ENCODE measurements at places on chromosomes 6 and 20.

- DNase-seq, result peak; percentile 6
These were observed at the start of gene KCNB1 for GRCh38 chr20:49482621-49483017. KCNB1 (minus strand) TSS chr20:49482668; CDS start chr20:49482480, 188 bp downstream.

GRCh38 chr6:41965429-41966213 lies 24.0 kb upstream of the CCND3 start:
- DNase-seq, result no peak

GRCh38 chr20:43939762-43940121 lies 25.1 kb downstream of the TOX2 start:
- DNase-seq, result no peak

DNA sequence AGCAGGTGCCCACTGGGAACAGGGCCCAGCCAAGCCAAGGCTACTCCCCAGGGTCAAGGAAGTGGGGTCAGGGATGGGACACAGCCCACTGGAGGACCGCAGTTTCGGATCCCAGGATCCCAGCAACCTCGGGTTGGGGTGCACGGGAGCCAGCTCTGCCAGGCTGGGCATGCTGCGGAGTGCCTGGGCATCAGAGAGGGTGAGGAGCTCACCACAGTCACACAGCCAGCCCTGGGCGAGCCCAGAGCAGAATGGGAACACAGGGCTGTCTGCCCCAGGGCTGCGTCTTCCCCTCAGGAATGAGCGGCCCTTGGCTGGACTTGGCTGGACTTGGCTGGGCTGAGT lies 74.3 kb upstream of the SLCO4A1 start:
- no peak for DNase-seq

DNA sequence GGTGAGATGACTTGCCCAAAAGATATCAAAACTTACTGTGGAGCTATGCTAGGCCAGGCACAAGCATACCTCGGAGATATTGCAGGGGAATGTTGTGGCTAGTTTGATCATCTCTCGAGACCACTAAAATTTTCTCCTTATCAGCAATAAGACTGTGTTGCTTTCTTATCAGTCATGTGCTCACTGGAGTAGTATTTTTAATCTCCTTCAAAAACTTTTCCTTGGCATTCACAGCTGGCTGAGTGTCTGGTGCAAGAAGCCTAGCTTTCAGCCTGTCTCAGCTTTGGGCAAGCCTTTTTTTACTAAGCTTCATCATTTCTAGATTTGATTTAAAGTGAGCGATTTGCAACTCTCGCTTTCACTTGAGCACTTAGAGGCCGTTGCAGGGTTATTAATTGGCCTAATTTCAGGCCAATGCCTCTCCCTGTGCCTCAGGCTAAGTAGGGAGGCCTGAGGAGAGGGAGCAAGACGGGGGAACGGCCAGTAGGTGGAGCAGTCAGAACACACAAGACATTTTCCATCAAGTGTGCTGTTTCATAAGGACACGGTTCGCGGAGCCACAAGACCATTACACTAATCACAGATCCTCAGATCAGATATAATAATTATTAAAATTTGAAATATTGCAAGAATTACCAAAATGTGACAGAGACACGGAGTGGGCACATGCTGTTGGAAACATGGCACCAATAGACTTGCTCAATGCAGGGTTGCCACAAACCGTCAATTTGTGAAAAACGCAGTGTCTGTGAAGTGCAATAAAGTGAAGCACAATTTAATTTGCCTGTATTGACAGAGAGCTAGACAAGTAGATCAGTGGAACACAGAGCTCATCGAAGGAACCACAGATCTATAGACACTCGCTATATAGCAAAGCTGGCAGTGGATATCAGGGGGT lies 106.8 kb upstream of the SIRPG start:
- DNase-seq, result peak; percentile 84

GRCh38 chr20:32727683-32728082 lies 15.6 kb downstream of the COMMD7 start:
- no peak for DNase-seq

- DNase-seq, result no peak
These were observed 2.3 kb downstream of the ABHD16A start for GRCh38 chr6:31700740-31701401.

- no peak for DNase-seq
These were observed 46.0 kb upstream of the ADGRG6 start for GRCh38 chr6:142255785-142256184.

DNA sequence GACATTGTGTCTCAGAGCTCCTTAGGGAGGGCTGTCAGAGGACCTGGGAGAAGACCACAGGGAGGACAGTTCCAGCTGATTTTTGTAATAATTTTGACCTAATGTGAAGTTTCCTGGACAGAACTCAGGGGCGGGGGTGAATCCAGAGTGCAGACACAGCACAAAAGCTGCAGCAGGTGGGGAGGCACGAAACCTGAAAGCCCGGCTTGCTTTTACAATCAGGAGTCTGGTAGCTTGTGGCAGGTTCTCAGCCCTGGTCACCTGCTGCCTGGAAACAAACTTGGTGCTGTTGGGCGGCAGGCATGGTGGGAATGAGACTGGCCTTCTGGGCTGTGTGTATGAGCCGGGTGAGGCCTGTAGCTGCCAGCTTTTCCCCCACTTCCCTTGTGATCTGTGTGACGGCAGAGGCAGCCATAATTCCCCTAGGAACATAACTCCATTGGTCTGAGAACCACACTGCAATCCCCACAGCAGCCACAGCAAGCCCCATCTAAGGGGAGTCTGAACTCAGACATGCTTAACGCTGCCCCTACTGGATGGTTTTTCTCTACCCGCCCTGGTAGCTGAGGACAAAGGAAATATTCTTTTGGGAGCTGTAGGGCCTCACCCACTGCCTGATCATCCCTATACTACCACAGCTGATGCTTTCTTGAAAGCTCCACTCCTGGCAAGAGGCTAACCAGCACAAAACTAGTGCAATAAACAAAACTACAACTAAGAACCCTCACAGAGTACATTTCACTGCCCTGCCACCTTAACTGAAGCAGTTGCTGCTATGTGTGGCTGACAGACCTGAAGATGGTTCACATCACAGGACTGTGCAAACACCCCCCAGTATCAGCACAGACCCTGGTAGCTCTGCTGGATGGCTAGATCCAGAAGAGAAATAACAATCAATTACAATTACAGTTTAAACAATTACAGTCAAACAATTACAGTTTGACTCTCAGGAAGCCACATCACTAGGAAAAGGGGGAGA lies 1055.1 kb upstream of the GJE1 start:
- DNase-seq, result peak; percentile 52

- DNase-seq, result no peak
These were observed 7.8 kb upstream of the PNISR start for GRCh38 chr6:99432877-99433276.

All from GM12865 (cell line).